Smooth muscle cell of the brain vasculature (primary cell): ENCODE measurements at places on chromosomes 11 and 22.

- DNase-seq, result no peak
These were observed 931 bp downstream of the CADM1 start for GRCh38 chr11:115503083-115503885.

DNA sequence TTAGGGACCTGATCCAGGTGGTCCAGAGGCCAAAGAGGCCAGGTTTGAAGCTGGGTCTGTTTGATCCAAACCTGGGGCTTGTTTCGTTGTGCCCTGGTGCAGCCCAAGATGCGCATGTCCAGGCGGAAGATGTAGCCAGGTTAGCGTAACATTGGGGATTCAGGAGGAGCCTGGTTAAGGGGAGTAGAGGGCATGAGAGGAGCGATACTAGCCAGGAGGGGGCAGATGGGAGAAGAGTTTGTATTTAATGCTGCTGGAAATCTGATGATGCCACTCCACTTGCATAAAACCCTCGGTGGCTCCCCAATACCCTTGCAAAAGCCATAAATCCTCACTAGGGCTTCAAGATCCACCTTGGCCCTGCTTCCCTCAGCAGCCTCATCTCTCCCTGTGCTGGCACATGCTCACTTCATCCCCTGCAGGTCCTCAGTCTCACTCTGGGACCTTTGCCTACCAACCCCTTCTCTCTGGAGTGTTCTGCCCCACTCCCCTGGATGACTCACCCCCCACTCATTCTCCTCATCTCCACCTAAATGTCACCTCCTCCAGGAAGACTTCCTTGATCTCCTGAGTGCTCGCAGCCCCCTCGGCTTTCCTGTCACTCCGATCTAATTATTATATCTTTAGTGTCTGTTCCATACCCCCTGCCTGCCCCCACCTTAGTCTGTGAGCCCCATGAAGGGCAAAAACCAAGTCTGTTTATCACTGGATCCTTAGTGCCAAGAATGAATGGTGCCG lies 95.9 kb downstream of the MIAT start:
- DNase-seq, result no peak

GRCh38 chr11:35045236-35045820 lies 93.6 kb upstream of the CD44 start:
- no peak for DNase-seq

DNA sequence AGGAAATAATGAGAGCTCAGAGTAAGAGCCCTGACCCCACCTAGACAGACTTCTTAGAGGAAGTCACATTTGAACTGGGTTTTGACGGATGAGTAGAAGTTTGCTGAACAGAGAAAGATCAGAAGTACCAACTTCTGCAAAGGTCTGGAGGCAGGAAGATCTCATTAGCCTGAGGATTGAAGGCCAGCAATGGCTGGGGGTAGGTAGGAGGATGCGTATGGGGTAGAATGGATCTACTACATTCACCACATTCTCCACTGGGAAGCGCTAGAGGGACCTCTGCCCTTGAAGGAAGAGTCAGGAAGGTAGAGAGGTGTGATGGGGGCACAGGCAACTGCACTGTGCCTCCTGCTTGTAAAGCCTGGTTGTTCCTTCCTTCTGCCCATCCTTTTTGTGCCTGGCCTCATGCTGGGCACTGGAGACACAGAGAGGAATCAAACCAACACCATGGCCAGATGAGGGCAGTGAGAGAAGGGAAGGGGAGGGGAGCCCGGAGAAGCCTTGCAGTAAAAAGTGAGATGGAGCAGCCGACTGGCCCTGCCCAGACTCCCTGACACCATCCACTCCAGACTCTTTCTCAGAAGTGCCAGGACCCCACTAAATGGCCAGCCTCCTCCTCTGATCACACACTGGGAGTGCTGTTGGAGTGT lies 4.9 kb downstream of the TPBGL start:
- DNase-seq, result no peak

DNA sequence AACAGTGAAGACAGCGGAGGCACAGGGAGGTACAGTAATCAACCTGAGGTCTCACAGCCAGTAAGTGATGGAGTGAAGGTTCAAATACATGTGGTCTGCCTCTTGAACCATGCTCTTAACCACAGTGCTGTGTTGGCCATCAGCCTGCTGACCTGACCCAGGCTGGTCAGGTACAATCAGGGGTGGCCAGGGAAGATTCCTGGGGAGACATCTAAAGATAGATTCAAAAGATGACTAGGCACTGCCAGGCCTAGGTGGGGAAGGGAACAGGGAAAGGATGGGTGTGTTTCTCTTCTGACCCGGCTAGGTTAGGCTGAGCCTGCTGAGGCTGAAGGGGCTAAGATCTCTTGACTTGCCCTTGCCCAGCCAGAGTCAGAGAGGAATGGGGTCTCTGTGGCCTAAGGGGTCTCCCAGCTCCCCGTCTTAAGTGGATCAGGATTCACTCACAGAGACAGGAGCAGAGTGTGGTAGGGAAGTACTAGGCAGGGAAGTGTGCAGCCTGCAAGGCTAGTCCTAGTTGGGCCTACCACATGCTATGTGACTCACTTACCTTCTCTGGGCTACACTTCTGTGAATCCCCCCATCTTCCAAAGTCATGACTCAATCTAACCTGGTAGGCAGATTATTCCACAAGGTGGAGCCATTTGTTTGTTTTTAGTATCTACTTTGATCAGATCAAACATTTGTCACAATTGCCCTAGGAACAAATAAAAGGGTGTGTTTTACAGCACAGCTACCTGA lies 10.4 kb upstream of the SREBF2 start:
- DNase-seq, result no peak

DNA sequence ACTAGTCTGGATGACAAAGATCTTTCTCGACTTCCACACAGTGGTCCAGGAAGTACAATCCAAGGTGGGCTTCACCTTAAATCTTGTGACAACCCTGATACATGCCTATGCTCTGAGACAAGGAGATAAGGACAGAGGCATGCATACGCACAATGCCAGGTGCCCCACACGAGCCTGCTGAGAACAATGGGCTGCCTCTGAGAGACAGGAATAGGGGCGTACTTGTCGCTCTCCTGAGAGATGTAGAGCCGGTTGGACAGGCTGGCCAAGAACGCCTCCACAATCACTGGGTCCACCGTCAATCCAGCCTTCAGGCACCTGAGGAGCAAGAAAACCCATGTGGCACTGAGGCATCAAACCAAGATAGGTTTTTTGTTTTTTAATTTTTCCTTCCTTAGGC lies 25.5 kb downstream of the SERPIND1 start:
- DNase-seq, result no peak

DNA sequence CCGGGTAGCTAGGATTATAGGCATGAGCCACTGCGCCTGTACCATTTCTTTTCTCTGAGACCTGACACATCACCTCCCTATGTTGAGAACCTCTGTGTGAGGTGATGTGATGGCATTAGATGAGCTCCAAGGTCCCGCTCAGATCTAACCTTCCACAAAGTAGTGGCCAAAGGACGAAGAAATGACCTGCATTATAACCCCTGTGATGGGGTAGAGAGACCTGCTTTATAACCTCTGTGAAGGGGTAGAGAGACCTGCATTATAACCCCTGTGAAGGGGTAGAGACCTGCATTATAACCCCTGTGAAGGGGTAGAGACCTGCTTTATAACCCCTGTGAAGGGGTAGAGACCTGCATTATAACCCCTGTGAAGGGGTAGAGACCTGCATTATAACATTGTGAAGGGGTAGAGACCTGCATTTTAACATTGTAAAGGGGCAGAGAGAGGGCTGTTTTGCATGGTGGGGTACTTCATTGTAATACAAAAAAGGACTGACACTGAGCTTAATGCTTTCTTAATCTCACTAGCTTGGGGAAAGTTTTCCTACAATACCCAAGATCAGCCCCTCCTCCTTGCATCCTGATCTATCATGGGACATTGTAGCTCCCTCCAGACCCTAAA lies 8.5 kb downstream of the MIEF1 start:
- DNase-seq, result no peak

DNA sequence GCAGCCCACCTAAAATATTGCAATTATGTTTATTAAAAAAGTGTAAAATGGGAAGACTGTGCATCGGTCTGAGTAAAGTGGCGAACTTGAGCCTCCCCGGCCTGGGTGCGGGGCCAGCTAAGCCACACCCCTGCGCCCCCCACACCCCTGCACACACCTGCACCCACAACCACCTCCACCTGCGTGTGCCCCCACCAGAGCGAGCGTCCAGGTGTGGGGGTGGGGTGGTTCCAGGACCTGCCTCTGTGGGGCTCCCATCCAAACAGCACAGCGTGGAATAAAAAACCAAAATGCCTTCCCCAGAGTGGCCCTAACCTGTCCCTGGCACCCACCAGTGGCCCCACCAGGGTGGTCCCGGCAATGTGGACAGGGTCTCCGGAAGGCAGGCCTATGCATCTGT lies 30.1 kb upstream of the CARS1 start:
- DNase-seq, result no peak

GRCh38 chr22:31144223-31144622 lies 3.9 kb upstream of the PLA2G3 start:
- no peak for DNase-seq

DNA sequence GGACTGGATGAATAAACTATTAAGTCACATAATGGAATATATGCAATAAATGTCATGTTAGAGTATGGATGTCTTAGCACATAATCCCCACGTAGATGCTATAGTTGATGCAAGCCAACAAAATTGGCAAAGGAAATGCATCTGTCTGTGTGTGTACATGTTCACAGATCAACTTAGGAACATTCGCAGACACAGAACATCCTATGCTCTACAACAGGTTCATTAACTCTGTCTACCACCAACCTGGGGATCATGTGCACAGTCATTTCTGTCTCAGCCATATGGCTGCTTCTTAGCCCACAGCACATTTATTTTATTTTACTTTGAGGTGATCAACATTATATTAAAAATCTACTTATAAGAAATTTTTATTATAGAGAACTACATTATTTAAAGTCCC lies 4.9 kb downstream of the MSANTD4 start:
- no peak for DNase-seq

GRCh38 chr11:62680825-62681240 lies 2.0 kb upstream of the UBXN1 start:
- no peak for DNase-seq

GRCh38 chr11:47509077-47509536 lies 43.8 kb downstream of the CELF1 start:
- DNase-seq, result no peak

- DNase-seq, result no peak
These were observed 3.1 kb downstream of the CCDC88B start for GRCh38 chr11:64342869-64343745.

GRCh38 chr11:57202281-57202680 lies 20.5 kb downstream of the LRRC55 start:
- no peak for DNase-seq

- no peak for DNase-seq
These were observed 4.0 kb downstream of the RASSF10 start for GRCh38 chr11:13013054-13013488.
